Neural crest cell (in vitro differentiated cells): ENCODE measurements at places on chromosomes 2 and 18. TPM values are rescaled to one million over a fixed set of nuclear protein-coding genes. Genes with fewer than 3 reads are reported as not detected.

DNA sequence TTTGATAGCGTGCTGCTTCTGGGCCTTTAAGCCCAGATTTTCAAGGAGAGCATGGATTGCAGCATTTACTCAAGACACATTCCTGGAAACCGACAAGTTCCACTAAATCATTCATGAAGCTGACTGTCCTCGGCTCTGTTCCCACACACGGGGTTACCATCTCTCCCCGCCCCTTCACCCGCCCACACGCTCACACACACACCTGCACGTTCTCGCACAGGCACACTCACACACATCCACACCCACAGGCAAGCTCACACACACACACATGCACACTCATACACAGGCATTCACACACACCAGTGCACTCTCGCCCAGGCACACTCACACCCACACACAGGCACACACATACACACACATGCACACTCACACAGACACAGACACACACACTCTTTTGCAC is 150.0 kb upstream of the AGAP1 start:
- DNase-seq = no peak

- DNase-seq = no peak
These were observed 47.5 kb upstream of the ACSL3 start for GRCh38 chr2:222813177-222813843.

GRCh38 chr2:24220554-24221291 is 45.9 kb downstream of the FAM228A start:
- DNase-seq = no peak

- DNase-seq = no peak
These were observed 109.0 kb downstream of the AQP4 start for GRCh38 chr18:26756556-26756955.

- no peak for DNase-seq
These were observed 130.2 kb downstream of the FAM124B start for GRCh38 chr2:224271617-224272236.

The ALLC gene
- not detected in 2 replicates for total RNA-seq

- DNase-seq = no peak
These were observed 111.2 kb upstream of the ID2 start for GRCh38 chr2:8570637-8571036.

DNA sequence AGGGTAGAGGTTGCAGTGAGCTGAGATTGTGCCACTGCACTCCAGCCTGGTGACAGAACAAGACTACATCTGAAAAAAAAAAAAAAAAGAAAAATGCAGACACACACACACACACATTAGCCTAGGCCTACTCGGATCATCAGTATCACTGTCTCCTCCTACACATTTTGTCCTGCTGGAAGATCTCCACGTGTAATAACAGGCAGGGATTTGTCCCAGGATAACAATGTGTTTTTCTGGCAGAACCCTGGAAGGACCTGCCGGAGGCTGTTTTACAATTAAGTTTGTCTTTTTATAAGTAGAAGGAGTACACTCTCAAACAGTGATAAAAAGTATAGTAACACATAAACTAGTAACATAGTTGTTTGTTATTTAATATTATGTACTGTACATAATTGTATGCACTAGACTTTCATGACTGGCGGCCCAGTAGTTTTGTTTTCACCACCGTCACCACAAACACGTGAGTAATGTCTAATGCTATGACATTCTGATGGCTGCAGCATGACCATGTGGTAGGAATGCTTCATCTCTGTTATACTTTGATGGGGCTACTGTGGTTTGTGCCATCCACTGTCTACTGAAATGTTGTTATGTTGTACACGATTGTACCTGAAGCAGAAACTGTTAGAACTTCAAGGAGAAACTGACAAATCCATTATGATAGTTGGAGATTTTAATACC is 130.6 kb downstream of the ATP9B start:
- DNase-seq = no peak

The CCDC68 gene
- total RNA-seq = not detected in 2 replicates
